Activated CD4-positive, alpha-beta T cell treated with anti-CD3 and anti-CD28 coated beads, Interleukin-10, Interleukin-2, amounts not matched to agents 100 ng/mL and 50 ng/mL, durations not matched to agents 16 hours and 8 hours (primary cell): ENCODE measurements at places on chromosomes 7 and 10.

DNA sequence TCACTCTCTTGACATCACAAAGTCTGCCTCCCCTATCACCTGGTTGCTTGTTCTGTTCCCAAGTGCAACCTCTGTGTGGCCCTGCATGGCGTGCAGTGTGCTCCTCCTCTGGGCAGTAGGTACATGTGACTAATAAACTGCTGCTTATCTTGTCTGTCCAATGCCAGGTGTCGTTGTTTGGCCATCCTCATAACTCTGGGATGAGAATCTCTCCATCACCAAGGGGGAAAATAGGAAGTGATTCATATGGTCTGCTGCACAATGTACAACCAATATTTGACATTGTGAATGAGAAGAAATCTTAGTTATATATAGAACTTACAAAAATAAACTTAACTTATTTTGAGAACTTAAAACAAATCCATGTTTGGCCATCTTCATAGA, 135.2 kb downstream of the INHBA start:
- no peak for DNase-seq

GRCh38 chr7:128939861-128940410, 2.2 kb downstream of the IRF5 start:
- peak; percentile 32 for DNase-seq

DNA sequence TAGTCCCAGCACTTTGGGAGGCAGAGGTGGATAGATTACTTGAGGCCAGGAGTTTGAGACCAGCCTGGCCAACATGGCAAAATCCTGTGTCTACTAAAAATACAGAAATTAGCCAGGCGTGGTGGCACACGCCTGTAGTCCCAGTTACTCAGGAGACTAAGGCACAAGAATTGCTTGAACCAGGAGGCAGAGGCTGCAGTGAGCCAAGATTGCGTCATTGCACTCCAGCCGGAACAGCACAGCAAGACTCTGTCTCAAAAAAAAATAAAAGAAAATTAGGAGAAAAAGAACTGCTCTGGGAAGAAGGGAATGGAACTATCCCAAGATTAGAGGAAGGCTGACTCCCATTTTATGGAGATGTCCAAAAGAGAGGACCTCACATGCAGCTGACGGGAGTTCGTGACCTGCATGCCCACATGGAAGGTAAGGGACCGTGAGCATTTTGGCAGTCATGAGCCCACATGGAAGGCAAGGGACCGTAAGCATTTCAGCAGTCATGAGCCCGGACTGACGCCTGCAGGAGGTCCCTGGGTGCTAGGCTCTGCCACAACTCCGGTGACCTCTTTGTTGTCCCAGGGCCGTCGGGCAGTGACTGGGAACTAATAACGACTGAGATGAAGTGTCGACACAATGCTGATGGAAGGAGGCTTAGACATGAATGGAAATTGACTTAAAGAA, 18.6 kb upstream of the GTPBP4 start:
- DNase-seq = no peak

DNA sequence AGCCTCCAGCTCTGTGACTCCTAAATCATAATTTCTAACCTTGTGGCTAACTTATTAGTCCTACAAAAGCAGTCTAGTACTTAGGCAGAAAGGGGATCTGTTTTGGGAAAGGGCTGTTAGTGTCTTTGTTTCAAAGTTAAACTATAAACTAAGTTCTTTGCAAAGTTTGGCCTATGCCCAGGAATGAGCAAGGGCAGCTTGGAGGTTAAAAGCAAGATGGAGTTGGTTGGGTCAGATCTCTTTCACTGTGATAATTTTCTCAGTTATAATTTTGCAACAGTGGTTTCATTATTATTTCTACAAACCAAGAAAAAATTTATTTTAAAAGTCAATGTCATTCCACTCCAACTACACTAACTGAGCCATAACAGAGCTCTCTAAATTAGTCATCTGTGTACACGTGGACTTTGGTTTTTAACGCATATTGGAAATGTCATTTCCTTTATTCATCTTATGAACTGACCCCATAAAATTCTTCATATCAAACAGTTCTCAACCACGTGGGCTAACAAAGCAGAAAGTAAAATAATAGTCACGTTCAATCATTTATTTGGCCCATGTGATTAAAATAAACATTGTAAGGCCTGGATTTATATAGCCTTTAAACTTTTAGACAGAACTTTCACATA, 143.2 kb upstream of the C7orf33 start:
- DNase-seq = peak; percentile 81

- DNase-seq = no peak
These were observed 124.9 kb upstream of the TCERG1L start for GRCh38 chr10:131436458-131436857.

DNA sequence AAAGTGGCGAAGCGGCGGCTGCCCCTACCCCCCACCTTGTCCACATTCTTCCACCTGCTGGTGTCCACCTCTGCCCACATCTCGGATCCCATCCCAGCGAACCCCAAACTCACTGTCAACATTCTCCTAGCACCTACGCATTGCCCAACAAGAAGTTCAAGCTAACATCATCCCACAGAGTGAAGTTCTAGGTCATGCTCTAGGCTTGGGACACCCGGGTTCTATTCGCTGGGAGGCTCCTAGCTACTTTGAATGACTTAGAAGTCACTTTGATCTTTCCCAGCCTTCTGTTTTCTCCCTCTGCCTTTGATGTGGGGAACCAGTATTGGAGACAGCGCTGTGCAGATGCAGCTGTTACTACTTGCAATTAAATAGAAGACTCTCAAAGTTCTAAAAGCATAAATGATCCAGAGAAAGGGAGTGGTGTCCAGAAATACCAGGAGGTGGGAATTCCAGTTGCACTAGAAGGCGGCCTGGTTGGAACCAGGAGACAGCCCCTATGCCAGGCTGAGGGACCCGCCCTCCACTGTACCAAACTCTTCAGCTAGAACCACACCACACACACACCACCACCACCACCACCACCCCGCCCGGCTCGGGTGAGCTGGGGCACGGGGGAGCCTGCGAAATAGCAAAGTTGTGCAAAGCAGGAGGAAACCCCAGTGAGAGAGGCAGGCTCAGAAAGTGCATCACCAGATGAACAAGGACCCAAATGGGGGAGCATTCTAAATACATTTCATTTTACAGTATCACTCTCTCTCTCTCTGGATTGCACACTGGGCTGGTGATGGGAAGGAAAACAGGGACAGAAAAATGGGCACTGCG, 5.5 kb upstream of the VGF start:
- DNase-seq = no peak

GRCh38 chr7:5390918-5391317, 32.7 kb downstream of the TNRC18 start:
- no peak for DNase-seq

DNA sequence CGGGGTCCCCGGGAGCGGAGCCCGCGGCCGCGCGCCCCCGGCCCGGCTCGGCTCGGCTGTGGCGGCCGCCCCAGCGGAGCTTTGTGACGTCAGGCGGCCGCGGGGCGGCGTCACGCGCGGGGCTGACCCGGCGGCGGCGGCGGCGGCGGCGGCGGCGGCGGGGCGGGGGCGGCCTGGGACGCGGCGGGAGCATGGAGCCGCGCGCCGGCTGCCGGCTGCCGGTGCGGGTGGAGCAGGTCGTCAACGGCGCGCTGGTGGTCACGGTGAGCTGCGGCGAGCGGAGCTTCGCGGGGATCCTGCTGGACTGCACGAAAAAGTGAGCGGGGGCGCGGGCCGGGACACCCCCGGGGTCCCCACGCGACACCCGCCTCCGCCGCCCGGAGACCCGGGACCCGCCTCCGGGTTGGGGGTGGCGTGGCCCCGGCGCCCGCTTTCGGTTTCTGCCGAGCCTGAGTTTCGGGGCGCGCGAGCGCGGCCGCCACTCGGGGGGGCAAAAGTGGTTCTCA, at the start of gene PWWP2B:
Gene PWWP2B, plus strand, starts transcription at position 165 of the 506 bp plus-strand sequence. Its CDS starts 27 bp downstream, at position 192.
- peak; percentile 27 for DNase-seq

GRCh38 chr7:97272237-97272975, 154.9 kb downstream of the SDHAF3 start:
- DNase-seq = no peak

GRCh38 chr7:77838929-77839491, 40.4 kb downstream of the PHTF2 start:
- no peak for DNase-seq

DNA sequence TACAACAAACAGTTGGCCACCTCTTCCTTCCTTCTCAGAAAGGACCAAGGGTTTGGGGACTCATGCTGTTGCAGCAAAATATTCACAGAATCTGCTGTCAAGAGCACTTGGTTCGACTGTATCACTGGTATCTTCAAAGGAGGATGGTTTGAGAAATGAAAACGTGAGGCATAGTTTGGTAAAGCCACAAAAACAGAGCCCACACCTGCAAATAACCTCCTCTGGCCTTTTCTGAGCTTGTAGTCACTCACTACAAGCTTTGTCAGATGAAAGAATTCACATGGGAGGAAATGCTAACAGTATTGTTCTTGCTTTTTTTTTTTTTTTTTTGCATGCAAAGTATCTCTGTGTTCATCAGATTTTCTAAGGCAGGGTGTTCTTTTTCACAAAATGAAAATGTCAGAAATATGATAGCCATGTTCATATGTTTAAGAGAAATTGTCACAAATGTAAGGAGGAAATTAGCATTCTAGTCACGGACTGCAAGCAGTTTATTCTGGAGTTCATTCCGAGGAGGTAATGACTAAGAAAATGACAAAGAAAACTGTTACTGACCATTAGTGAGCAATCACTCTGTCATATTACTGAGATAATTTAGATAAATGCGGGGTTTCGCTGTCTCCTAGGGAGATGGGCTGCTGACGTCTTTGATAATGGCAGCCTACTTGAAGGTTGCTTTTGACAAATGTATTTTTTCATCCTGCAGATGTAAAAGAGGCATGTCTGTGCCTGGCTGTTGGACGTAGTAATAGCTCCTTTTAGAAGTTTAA, 117.8 kb upstream of the MYO3A start:
- no peak for DNase-seq

GRCh38 chr10:95651346-95652060, 5.0 kb downstream of the ALDH18A1 start:
- no peak for DNase-seq

DNA sequence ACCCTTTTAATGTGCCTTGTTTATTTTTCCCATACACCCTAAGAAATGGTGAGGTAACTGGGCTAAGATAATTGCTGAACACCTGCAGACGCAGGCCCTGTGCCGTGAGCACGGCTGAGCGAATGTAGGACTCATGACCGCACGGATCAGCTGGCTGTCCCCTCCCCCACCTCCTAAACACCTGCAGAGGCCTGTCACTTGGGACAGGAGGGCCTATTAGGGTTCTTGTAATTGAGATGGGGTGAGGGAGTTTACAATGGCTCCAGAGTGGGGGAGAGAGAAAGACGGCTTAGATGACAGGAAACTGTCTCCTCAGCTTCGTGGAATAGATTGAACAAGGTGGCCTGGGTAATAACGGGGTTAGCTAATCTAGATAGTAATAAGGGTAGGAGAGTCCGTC, 291.7 kb upstream of the HABP2 start:
- no peak for DNase-seq

DNA sequence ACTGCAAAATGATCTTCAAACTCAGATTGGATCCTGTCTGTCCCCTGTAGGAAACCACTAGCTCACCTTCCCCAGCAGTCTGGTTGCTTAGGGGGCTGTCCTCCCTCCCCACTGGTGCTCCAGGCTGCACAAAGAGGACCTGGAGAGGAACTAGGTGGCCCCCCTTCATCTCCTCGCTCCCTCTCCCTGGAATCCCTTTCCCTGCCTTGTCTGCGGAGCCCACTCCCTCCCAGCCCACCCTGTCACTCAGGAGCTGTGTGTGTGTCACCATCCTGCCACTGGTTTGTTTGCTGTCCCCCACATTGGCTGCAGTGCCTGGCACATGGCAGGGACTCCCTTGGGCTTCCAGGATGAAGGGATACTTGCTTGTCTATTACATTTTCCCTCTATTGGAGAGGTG, 35.5 kb upstream of the ZMIZ2 start:
- DNase-seq = no peak

DNA sequence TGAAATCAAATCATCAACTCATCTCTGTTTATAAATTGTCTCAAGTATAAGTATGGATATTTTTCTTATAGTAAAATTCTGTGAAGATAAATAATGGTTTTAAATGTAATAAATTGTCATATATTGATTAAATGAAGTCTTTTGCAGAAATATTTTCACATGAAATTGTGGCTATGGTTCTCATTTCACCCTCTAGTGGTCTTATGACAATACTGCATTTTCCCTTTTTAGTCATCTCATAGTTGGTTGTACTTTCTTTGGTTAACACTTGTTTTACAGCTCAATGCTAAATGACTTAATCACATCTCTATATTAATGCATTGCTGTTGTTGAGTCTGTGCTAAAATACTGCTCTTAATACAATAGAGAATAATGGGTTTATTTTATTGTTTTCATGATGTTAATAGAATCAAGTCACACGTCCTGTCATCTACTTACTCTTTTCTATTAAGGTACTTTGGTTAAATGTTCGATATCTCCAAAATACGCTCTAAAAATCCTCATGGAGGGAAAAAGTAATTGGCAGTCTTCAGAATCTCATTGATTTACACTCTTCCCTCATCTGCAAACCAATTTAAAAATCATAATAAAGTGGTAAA, 38.0 kb upstream of the CACNA2D1 start:
- peak; percentile 4 for DNase-seq

- no peak for DNase-seq
These were observed 3.0 kb downstream of the CHPF2 start for GRCh38 chr7:151235091-151235787.
